NCI-H1417 treated with DMSO at 0.1 percent for 48 hours (cell line): ENCODE measurements at places on chromosomes 11 and 22.

DNA sequence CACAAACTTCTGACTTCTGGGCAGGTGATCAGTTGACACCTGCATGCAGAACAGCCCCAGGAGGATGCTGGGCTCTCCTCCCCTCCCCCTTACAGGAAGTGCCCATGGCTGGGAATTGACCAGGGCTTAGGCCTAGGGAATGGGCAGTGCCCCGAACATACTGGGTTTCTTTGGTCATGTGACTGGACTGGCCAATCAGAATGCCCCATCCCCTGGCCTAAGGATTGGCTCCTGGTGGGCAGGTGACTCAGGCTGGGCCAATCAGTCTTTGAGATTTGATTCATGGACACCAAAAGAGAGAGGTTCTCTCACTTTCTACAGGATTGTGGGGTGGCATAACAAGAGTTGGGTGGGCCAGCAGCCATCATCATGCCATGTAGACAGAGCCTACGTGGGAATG is 37.1 kb downstream of the MCM5 start:
- no peak for DNase-seq

- DNase-seq, result no peak
Observed at GRCh38 chr22:30568137-30568805, 6.2 kb downstream of the GAL3ST1 start.

DNA sequence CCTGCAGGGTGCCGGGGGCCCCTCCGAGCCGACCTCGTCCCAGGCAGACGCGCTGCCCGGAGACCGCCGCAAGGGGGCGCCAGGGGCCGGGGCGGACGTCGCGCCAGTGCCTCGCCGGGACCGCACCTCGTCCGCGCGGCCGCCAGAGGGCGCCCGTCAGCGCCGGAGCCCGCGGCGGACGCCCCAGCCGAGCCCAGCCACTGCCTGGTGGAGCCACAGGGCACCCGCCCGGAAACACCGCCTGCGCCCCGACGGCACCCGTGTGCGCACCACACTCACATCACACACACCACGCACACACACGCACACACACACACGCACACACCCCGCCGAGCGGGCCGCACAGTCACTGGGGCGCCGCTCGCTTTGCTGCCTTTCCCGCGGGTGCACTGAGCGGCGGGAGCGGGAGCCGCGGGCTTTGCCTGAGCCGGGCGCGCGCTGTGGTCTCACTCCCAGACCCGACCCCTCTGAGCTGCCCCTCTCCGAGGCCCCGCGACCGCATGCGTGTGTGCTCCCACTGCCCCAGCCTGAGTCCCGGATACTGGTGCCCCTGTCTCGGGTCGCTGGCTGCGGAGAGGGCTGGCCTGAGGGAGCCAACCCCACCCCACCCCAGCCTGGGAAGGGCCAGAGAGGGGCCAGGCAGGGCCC is 449.3 kb downstream of the OPCML start:
- DNase-seq, result no peak

DNA sequence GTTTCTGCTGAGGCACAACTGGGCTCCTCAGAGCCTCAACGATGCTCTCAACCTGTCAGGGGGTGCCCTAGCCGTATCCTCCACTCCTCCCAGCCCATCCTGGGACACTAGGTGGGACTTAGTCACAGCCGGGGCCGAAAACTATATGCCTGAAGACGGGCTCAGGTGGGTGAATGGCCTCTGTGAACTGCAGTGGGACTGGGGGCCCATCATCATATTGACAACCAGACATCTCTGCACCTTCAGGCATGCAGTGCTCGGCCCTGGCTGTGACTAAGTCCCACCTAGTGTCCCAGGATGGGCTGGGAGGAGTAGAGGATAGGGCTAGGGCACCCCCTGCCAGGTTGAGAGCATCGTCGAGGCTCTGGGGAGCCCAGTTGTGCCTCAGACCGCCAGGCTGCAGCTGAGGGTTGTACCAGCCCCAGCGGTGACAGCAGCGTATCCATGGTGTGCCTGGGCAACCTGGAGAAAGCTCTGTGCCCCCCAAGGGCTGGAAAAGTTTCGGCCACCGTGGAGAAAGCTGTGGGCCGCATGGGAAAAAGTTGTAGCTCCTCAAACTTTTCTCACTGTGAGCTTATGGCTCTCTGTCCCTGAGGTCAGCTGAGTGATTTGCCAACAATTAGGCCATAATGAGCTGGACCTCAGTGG is 88.9 kb downstream of the RRM1 start:
- no peak for DNase-seq

- DNase-seq, result no peak
Observed at GRCh38 chr11:59062602-59063529, 23.2 kb upstream of the GLYATL1B start.

- DNase-seq, result no peak
Observed at GRCh38 chr22:29883775-29884097, 762 bp downstream of the MTMR3 start.

- DNase-seq, result no peak
Observed at GRCh38 chr11:793556-793955, 3.7 kb upstream of the CEND1 start.

DNA sequence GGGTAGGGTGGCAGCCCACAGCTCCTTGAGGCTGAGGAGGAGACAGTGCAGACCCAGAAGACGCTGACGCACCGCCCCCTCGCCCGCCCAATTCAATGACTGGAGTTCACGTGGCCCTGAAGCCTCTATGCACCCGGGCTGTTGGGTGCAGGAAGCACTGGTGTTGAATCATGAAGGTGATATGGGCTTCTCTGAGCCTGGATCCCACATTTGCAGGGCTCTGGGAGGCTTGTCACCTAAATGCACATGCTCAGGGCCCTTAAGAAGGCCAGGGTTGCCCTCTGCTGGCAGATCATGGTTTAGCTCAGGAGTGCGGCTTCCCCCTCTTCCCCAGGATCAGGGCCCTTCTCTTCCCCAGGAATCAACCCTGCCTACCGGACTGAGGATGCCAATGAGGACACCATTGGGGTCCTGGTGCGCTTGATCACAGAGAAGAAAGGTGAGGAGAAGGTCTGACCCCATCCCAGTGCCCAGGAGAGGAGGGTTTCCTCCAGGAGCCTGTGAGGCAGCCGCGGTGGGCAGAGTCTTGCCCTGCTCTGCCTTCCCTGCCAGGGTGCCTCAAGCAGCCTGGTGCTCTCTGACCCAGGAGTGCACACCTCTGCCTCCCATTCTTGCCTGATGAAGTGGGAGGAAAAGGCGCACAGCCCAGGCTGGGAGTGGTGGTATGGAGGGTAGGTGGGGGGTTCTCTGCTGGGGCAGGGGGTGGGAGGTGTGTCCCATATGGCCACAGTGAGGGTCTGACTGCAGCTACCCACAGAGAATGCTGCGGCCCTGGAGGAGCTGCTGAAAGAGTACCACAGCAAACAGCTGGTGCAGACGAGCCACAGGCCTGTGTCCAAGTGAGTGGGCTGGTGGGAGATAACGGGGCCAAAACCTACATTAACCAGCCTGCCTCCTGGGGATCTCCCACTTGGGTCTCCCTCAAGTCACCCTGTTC is 17.5 kb downstream of the RELT start:
- DNase-seq, result no peak

- no peak for DNase-seq
Observed at GRCh38 chr11:120260616-120261015, 20.7 kb downstream of the POU2F3 start.

GRCh38 chr11:13110929-13111812 is 102.1 kb downstream of the RASSF10 start:
- no peak for DNase-seq

DNA sequence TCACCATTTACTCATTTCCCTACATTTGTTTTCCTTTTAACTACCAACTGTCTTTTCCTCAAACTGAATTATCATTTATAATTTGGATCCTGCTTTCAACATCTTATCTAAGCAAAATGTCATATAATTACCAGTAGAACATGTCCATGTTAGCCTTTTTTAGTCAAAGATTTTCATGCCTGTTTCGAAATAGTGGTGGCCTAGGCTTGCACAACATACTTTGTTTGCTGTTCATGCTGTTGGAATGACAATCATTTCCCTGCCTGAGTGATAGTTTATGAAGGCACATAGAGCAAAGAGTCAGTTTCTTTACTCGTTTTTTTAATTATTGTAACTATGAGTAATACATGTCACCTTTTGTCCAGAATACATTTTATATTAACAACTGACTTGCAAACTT is 144.3 kb upstream of the ANO3 start:
- DNase-seq, result no peak

DNA sequence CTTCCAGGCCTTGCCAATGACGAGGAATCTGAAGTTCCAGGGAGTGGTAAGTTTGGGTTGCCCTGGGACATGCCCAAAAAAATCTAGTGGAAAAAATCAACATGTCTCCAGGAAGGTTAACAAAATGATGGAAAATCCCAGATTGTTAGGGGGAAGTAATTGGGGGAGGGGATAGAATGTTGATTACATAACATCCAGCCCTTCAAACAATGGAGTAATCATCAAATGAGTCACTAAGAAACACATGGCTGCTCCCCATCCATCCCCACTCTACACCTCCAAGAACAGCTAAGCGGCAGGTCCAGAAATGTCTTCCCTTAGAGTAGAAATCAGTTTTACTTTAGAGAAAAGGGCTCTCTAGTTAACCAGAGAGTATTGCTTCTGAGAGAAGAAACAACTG is 94.9 kb downstream of the ETS1 start:
- no peak for DNase-seq

DNA sequence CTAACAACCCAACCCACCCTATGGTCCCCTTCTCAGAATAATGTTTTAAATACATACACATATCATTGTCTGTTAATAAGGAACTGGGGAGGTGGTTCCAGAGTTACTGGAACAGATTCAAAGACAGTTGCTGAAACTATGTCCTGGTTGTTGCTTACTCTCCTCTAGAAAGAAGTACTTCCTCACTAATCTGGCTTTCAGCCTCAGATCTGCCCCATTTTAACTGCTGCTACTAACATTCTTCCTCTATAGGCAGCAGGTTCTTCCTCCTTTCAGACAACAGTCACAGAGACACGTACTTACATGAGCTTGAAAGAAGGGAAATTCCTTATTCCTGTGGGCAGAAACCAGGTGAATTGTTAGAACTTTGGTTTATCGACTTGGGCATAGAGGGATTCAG is 8.1 kb upstream of the NEU3 start:
- DNase-seq, result no peak

- DNase-seq, result no peak
Observed at GRCh38 chr11:1448882-1449281, 37.7 kb downstream of the MOB2 start.

DNA sequence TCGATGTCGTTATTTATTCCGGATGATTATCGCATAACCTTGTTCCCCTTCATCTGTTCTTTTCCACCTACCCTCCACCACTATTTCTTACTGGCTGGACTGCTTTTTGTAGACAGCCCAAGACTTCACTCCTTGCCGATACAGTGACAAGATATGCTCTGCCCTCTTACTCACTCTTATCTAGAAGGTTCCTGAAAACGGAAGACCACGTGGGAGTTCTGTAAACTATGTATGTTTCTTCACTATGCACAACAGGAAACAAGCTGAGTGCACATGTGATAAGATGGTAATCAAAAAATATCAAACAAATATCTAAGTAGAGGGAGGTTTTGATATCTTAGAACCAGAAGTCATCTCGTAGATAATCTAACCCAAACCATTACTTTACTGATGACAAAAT is 122.9 kb upstream of the ARHGAP20 start:
- DNase-seq, result no peak

DNA sequence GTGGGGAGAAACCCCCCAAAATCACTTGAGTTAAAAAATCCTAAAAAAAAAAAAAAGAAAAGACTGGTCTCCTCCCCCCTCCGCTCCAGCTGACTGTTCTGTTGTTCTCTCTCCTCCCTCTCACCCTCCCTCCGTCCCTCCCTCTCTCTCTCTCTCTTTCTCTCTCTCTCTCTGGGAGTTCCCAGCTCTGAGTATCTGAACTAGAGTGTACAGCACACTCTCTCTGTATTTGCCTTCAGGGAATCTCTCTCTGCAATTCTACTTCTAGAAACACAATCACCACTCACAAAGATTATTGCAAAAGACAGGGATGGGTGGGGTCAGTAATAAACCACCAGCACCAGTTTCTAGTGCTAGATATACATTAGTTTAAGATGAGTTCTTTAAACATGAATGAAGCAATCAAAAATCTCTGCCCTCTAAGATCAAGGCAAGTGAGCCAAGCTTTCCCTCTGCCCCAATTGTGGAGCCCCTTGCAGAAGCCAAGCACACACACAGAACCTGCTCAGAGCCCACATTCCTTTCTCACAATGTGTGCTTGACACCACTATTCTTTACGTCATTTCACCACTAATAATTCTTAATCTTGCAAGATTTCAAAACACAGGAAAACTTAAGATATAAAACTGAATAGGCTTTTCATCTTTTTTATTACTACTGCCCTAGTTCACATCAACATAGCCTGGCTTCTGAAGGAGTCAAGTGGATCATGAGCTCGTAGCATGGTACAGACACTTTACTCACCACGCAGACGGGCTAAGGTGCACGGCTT is 133.5 kb downstream of the RBFOX2 start:
- DNase-seq, result no peak

- no peak for DNase-seq
Observed at GRCh38 chr11:3001496-3001895, 9.4 kb upstream of the NAP1L4 start.

GRCh38 chr11:127825183-127825582 is 762.2 kb downstream of the ETS1 start:
- DNase-seq, result no peak

DNA sequence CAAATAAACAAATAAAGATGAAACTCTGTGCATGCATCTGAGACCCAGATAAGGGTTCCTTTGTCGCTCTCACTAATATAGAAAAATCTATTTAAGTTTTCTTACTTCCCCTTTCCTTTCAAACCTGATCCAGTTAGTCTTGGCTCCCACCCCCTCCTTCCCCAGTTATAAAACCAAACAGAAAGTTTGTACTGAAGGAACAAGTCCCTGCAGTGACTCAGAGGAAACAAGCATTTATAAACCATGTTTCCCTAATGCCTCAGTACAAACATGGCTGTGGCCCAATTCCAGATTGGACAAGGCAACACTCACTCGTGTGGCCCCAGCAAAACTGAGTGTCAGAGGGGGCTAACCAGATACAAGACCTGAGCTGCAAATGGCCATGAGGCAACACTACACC is 65.5 kb upstream of the ARHGAP20 start:
- no peak for DNase-seq

- DNase-seq, result no peak
Observed at GRCh38 chr11:12961615-12962014, 47.5 kb upstream of the RASSF10 start.

DNA sequence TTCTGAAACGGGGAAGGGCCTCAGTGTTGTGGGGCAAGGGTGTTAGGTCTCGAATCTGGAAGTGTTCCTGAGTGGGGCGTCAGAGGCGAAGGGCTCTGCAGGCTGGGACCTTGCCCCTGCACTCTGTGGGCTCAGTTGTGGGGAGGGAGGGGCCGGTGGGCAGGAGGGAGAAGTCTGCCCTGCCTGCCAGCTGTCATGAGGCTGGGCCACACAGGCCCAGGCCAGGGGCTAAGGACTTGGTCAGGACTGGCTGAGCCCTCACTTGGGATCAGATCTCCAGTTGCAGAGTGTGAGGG is at the start of gene CRACR2B:
Gene CRACR2B, plus strand, starts transcription at position 23 of the 296 bp plus-strand sequence. CDS start 689 bp downstream, outside the sequence.
- DNase-seq, result no peak

- DNase-seq, result no peak
Observed at GRCh38 chr22:20865331-20865730, 6.5 kb downstream of the SNAP29 start.
